ENCODE measurements at places on chromosomes 7 and 10.

DNA sequence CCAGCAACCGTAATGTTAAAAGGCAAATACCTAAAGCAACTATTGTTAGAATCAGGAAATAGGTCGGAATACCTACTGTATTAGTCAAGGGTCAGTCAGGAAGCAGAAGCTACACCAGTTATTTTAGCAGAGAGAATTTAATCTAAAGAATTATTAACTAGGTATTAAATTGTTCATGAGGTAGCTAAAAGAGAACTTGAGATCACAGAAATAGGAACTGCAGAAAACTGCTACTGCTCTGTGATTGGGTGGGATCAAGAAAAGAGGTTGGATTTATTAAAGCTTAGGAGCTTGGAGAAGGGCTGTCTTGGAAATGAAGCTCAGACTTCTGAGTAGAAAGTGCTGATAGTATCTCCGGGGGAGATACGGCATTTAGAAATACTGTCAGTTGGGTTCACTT lies 20.0 kb upstream of the ZNF438 start:
- DNase-seq = no peak

GRCh38 chr10:20945546-20946332 lies 48.6 kb upstream of the NEBL start:
- DNase-seq = no peak

GRCh38 chr10:117805139-117805538 lies 241.6 kb downstream of the RAB11FIP2 start:
- no peak for DNase-seq

GRCh38 chr10:78405231-78405630 lies 371.6 kb downstream of the RPS24 start:
- no peak for DNase-seq

GRCh38 chr7:18975276-18975675 lies 142.2 kb downstream of the TWIST1 start:
- DNase-seq = no peak

GRCh38 chr10:62442006-62442405 lies 67.8 kb downstream of the ZNF365 start:
- no peak for DNase-seq

- no peak for DNase-seq
Measured at GRCh38 chr10:3879073-3879472, 94.1 kb upstream of the KLF6 start.

GRCh38 chr7:35988105-35988504 lies 164.9 kb upstream of the EEPD1 start:
- DNase-seq = no peak

DNA sequence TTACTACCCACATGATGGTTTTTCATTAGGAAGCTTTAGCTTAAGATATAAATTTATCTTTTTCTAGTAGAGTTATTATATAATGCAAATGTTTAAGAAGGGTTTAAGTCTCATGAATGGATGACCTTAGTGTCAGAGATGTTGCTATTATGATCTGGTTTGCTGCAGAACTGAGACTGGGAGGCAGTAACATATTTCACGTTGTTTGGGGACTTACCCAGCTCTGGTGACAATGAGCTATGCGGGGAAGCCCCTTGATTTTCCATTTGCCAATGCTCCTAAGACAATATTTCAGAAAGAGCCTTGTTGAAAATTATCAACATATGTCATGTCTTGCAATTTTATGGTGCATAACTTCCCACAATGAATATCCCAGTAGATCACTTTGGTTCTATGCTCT lies 754.6 kb downstream of the REEP3 start:
- no peak for DNase-seq

DNA sequence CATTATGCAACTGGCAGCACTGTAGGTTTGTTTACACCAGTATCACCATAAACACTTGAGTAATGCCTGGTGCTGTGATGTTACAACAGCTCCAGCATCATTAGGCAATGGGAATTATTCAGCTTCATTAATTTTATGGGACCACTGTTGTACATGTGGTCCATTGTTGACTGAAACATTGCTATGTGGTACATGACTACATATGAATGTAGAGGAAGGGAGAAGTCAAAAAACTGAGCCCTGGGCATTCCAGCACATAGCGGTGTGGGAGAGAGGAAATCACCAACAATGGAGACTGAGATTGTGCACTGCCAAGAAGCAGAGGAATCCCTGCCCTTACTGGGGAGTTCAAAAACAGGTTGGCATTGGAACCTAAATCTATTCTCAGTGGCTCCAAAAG lies 89.0 kb downstream of the TRIM24 start:
- DNase-seq = no peak

All from ecto neural progenitor cell (in vitro differentiated cells).